ENCODE measurements at places on chromosomes 13 and 19.

- no peak for DNase-seq
Measured at GRCh38 chr13:95323930-95324662, 22.8 kb upstream of the ABCC4 start.

- peak; percentile 16 for DNase-seq
Measured at GRCh38 chr19:10701955-10702525, 801 bp downstream of the QTRT1 start.

DNA sequence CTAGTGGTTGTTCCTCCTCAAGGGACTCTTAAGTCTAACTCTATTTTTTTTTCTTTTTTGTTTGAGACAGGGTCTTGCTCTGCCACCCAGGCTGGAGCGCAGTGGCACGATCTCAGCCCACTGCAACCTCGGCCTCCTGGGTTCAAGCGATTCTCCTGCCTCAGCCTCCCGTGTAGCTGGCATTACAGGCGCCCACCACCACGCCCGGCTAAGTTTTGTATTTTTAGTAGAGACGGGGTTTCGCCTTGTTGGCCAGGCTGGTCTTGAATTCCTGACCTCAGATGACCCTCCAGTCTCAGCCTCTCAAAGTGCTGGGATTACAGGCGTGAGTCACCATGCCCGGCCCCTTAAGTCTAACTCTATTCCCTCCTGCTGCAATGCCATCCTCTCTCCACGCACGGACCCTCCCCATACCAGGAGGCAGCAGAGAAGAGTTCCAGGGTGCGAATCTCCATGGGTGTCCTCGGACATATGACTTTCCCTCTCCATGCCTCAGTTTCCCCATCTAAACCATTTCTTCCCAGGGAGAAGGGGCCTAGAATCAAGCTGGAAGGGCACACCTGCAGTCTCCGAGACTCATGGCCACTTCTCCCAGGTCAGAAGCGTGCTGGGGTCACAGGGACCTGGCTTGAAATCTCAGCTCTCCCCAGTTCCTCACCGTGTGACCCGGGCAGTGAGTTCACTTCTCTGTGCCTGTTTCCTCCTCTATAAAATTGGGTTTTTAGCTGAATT, 6.0 kb upstream of the BCL3 start:
- no peak for DNase-seq

DNA sequence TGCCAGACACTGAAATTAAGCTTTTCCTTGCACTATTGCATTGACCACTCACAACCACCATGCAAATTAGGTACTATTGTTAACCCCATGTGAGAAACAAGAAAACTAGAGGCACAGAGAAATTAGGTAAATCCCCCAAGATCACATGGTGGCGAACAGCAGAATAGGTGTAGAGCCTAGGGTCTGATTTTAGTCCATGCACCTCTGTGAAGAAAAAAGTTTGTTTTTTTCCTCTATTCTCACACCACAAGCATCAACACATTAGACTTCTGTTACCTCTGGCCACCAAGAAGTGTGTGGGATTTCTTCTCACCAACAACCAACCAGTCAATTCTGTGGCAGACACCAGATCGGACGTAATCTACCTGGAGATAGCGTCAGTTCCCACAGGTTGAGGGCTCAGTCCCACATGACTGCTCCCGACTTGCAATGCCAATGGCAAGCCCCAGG, 391.9 kb downstream of the COG6 start:
- no peak for DNase-seq

DNA sequence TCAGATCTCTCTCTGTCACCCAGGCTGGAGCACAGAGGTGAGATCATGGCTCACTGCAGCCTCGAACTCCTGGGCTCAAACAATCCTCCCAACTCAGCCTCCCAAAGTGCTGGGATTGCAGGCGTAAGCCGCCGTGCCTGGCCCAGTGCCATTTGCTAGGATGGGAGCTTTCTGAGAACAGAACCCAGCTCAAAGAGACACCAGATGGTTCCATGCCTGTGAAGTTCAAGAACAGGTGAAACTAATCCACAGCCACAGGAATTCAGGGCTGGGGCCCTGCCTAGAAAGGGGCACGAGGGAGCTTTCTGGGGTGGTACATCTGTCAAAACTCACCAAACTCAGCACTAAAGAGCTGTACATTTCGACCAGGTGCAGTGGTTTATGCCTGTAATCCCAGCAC, 4.2 kb downstream of the SLC7A9 start:
- DNase-seq, result no peak

- DNase-seq, result no peak
Measured at GRCh38 chr19:12727745-12728433, 4.2 kb upstream of the TNPO2 start.

DNA sequence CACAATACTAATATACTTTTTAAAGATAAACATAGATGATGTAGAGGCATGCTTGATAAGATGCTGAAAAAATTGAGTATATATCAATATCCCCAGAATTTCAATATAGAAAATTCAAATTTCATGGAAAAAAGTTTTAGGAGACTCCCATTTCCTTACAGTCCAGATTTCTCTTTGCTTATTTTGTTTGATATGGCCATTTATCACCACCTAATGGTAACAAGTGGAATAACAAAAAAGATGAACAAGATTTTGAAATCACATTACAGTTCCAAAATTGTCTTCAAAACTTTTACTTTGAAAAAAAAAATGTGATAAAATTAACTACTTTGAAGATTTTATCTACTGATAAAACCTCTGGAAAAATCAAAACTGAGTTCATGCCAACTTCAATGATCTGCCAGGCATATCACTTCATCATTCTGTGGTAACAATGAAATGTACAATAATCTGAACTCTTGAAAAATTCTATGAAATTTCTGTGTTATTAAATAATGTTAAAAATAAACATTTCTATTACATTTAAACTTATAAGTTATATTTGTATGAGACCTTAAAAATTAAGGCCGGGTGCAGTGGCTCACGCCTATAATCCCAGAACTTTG, 17.5 kb downstream of the MIPEP start:
- peak; percentile 16 for DNase-seq

DNA sequence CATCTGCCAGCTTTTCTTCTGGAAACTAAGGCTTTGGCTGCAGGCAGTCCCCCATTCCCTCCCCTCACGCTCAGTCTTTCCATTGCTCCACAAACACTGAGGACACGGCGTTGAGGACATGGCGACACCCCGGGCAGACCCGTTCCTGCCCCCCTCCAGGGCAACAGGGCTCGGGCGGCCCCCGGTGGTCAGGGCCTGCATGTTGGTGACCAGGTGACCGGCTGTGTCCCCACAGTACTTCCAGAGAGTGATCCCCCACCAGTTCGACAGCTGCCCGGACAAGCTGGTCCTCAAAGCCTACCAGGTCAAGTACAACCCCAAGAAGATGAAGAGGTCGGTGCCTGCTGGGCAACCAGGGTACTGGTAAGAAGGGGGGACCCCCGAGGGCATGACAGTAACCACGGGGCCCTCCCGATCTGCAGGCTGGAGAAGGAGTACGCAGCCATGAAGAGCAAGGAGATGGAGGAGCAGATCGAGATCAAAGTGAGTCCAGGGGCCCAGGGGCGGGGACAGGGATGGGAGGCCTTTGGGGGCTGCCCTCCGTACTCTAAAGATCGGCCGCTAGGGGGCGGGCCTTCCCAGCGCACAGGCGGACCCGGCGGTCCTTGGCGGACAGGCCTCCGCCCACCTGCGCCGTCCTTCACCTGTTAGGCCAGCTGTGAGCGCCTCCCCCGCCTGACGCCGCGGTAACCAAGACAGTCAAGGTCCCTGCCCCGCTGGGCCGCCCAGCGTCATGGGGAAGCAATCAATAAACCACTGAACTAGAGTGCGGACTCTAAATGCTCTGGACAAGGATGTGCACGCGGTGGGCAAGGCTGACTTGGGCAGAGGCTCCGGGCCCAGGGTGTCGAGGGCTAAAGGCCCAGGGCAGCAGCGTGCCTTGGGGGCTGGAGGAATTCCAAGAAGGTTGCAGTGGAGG, 21.1 kb downstream of the PRR36 start:
- peak; percentile 71 for DNase-seq

GRCh38 chr19:34430738-34431625, 2.8 kb downstream of the UBA2 start:
- DNase-seq, result peak; percentile 79

- peak; percentile 38 for DNase-seq
Measured at GRCh38 chr19:6730153-6730804, 7.1 kb downstream of the GPR108 start.

GRCh38 chr13:100523981-100524386, 64.6 kb downstream of the GGACT start:
- no peak for DNase-seq

DNA sequence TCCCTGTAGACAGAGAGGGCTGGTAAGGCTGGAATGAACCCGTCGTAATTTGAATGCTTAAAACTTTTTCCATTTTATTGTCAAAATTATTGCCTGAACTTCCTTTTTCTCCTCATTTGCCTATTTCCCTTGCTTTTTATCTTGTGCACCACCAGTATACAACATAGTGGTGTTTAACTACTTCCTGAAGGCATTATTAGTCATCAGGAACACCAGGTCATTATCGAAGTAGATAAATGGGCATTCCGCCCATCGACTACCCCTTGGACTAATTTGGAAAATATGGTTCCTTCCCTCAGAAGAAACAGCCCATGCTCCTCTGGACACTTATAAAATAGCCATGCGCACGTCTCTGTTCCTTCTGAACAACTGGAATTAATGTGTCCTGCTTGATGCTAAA, 232.1 kb downstream of the TM9SF2 start:
- no peak for DNase-seq

- no peak for DNase-seq
Measured at GRCh38 chr19:18143902-18144301, 9.1 kb upstream of the PIK3R2 start.

DNA sequence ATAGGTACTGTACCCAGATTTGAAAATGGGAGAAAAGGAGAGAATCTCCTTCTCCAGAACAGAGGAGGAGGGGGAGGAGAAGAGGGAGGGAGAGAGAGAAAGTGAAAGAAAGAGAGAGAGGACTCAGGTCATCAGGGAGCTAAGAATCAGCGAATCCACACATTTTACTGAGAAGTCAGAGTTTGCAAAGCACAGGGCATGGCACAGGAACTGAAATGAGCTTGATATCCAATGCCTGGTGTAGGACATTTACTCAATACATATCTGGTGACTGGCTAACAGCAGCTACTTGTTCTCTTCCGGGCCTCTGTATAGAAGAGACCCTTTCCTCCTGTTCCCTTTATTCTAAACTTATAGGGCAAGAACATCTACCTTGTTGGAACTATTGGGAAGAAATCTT, 375.1 kb downstream of the KLF5 start:
- DNase-seq, result no peak

DNA sequence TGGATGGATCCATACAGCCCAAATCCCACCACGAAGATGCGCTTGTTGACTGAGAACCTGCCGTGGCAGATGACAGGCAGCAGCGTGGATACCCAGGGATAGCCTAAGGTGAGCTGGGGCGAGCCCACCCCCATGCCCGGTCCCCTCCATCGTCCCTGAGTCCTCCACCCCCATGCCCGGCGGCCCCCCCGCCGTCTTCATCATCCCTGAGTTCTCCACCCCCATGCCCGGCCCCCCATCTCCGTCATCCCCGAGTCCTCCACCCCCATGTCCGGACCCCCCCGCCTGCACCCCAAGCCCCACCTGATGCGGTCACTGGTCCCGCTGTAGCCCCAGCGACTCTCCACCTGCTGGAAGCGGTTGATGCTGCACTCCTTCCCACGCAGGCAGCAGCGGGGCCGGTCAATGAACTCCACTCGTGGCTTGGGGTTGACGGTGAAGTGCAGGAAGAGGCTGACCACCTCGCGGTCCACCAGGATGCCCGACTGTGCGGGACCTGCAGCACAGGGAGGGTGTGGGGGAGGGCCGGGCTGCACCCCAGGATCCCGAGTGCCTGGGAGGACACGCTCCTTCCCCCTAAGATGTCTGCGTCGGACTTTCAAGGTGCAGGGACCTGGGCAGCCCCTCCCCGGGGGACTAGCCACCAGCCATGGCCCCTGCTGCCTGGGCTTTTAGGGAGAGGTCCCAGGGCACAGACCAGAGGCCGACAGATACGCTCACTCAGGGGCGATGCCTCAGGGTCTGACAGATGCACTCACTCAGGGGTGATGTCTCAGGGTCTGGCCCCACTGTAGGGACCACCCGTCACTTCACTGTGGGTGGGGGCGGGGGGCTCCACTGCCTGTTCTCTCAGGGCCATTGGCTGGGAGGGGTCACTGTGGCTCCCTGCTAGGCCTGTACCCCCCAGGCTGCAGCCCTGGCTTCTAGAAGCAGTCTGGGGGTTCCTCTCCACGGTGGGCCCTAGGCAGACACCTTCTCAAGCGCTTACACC, 28.0 kb downstream of the BTBD2 start:
- no peak for DNase-seq

DNA sequence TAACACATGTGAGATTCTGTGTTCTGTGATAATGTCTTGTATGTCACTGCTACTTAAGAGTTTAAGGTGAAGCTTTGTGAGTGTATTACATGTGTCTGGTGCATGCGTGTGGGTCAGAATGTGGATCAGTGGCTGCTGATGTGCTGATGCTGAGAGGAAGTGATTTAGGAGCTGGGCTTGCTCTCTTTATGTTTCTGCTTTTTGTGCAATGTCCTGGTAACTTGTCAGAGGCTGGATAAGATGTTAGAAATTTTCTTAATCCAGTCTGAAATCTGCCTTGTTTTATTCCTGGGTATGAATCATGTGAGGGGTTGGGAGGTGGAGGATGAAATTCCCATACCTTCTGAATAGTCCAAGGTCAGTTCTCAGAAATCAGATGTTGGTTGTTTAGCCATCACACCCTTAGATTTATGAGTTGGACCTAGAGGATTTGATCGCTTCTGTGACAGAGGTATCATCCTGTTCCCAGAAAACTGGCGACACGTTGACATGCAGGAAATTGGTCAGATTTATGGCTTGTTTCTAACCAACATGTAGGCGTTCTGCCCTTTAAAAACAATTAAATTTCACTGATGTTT, 24.5 kb upstream of the CXCL17 start:
- DNase-seq, result no peak

- no peak for DNase-seq
Measured at GRCh38 chr13:106527445-106527801, 8.0 kb downstream of the EFNB2 start.
